Astrocyte of the spinal cord (primary cell): ENCODE measurements at places on chromosomes 16 and 17.
A peak's percentile ranks its signal among the peaks of the same experiment; 100 is the strongest.

DNA sequence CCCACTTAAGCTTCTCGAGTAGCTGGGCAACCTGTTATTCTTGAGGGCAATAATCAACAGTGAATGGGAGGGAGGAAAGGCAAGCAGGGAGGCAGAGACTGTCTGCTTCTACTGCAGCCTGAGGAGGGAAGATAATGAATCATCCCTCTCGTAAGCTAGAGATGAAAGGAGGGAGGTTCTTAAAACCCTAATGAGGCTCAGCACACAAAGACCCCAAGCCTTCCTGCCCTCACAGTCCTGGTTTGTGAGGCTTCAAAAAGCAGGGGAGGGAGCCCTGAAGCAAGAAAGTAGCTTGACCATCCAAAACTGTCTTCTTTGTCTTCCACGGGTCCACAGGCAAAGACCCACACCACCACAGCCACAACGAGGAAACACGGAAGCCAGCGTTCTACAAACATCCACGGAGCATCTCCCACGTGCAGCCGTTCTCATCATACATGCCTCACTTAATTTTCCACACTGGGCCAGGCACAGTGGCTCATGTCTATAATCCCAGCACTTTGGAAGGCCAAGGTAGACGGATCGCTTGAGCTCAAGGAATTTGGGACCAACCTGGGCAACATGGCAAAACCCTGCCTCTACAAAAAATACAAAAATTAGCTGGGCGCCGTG lies 1.8 kb downstream of the PIK3R5 start:
- DNase-seq: no peak

- DNase-seq: peak; percentile 29
Measured at GRCh38 chr17:60311936-60312335, 80.0 kb downstream of the USP32 start.

- DNase-seq: no peak
Measured at GRCh38 chr16:70692873-70693671, 7.2 kb upstream of the MTSS2 start.

- no peak for DNase-seq
Measured at GRCh38 chr16:64094181-64094965, 1027.5 kb downstream of the CDH11 start.

DNA sequence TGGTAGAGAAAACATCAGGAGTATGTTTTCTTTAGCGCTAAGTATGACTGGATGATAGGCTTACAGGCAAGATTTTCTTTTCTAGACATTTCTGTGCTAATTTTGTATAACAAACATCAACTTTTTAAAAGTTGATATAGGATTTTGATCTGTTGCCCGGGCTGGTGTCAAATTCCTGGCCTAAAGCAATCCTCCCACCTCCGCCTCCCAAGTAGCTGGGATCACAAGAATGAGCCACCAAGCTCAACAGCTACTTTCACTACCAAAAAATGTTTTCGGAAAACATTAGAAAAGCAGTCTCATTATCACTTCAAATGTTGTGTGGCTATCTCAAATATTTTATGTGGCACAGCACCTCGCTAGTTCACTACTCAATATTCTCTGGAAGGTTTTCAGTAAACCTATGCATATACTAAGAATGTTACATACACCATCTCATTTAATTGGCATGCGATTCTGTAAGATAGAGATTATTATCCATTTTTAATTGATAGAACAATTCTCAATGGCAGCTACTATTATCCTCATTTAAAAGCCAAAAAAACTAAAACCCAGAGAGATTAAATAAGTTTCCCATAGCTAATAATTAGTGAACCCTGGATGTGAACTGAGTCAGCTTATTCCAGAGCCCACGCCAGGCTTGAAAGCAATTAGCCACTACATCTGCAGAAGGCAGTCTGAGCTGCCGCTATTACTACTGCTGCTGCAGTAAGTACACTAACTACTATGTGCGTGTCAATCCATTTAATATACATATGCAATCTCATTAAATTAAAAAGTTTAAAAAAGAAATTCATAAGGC lies 41.7 kb downstream of the CREBBP start:
- no peak for DNase-seq

DNA sequence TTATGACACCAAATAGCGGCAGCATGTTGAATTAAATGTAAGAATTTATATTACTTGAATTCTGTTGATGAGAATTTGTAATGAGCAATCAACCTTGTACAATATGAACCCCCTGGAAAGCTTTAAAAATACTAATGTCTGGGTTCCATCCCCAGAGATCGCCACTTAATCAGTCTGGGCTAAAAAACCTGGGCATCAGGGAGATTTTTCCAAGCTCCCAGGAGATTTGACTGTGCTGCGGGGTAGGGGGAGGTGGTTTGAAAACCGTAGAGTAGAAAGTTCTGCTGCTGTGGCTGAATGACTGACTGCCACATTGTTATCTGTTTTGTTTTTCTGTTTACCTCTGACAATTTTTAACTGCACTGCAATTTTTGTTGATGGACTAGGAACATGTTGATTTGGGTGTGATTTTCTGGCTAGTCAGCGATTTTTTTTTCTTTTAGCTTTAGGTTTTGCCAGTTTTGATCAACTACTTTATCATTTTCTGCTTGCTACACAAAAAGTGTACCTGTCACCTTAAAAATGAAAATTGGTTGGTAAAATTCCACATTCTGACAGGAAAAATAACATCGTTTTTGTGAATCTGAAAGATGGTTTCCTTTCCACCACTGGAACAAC lies 79.3 kb downstream of the PCTP start:
- DNase-seq: no peak

- DNase-seq: peak; percentile 81
Measured at GRCh38 chr16:2003827-2004641, 5.6 kb downstream of the ZNF598 start.

GRCh38 chr17:32783602-32784001 lies 93.3 kb downstream of the MYO1D start:
- peak; percentile 65 for DNase-seq

GRCh38 chr17:74282587-74283370 lies 8.7 kb downstream of the DNAI2 start:
- DNase-seq: no peak

- no peak for DNase-seq
Measured at GRCh38 chr16:49195237-49195548, 86.4 kb downstream of the CBLN1 start.

GRCh38 chr17:40697297-40697696 lies 6.3 kb downstream of the KRT24 start:
- DNase-seq: no peak

DNA sequence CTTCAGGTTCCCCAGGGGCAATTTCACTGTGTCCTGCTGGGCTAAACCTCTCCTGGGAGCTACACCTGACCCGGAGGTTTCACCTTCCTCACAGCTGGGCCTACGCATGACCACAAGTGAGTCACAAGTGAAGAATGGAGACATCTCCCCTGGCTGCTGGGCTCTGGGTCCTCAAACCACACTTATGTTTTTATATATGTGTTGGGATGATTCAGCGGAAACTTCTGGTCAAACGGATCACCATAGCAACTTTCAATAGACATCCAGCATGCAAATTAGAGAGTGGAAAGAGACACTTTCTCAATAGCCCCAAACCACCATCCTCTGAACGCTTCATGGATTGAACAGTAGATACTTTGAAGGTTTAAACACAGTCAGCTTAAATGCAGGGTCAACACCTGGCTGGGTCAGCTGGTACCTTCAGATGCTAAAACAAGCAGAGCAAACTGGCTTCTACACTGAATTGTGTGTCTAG lies 28.0 kb upstream of the MAF start:
- DNase-seq: peak; percentile 95

DNA sequence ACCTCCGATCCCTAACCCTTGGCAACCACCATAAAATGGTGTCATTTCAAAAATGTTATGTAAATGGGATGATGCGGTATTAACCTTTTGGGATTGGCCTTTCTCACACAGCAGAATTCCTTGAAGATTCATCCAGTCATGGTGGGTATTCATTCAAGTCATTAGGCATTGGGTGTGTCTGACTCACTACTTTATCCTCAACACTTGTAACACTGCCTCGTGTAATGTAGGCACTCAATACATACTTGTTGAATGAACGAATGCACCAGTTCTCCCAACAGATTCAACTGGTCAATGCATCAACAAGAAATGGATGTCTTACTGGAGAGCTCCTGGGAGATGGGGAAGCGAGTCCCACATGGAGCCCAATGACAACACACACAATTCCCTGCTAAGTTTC lies 21.8 kb upstream of the GAN start:
- no peak for DNase-seq

DNA sequence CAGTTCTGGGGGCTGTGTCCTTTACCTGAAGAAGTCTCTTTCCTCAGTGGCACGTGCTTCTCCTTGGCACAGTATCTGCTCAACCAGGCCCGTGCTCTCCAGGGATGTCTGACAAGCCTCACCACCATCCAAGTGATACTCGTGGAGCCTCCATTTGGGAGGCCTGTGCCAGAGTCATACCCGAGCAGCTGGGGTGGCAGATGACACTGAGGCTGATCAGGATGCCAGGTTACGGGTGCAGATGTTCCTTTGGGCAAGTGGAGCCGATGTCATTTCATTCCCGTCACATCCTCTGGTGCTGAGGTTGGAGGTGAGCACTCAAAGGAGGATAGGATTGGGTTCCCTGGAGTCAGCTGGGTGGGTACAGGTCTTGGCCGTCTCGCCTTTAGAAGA lies 87.2 kb downstream of the KSR1 start:
- no peak for DNase-seq

DNA sequence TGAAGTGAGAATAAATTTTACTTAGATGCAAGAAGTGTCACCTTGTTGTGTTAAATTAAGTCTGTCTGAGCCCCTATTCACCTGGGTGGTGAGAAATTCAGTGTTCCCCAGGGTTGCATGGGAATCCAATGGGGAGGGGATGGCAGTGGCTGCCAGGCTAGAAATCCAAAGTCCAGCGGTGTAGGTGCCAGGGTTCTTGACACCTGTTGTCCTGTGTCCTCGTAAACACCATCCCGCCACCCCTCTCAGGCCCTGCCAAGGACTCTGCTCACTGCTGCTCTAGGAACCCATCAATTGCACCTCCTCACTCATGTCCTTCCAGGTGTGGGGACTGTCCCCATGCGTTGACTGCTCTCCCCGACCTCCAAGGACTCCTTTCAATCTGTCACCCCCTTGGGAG lies 58.9 kb downstream of the CACNG5 start:
- no peak for DNase-seq

GRCh38 chr16:14268073-14268472 lies 197.0 kb downstream of the MRTFB start:
- DNase-seq: no peak

DNA sequence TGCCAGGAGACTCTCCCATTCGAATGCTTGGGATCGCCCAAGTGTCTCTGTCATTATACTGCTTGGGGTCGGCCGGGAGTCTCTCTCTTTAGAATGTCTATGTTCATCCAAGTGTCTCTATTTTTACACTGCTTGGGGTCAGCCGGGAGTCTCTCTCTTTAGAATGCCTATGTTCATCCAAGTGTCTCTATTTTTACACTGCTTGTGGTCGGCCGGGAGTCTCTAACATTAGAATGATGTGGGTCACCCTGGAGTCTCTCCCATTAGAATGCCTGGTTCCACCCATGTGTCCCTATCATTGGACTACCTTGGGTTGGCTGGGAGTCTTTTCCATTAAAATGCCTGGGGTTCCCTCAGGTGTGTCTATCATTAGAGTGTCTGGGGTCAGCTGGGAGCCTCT lies 2230.4 kb downstream of the TP53TG3F start:
- DNase-seq: no peak

GRCh38 chr17:57388131-57388725 lies 131.9 kb downstream of the MSI2 start:
- DNase-seq: no peak

GRCh38 chr17:68182011-68182306 lies 65.9 kb upstream of the AMZ2 start:
- DNase-seq: no peak

DNA sequence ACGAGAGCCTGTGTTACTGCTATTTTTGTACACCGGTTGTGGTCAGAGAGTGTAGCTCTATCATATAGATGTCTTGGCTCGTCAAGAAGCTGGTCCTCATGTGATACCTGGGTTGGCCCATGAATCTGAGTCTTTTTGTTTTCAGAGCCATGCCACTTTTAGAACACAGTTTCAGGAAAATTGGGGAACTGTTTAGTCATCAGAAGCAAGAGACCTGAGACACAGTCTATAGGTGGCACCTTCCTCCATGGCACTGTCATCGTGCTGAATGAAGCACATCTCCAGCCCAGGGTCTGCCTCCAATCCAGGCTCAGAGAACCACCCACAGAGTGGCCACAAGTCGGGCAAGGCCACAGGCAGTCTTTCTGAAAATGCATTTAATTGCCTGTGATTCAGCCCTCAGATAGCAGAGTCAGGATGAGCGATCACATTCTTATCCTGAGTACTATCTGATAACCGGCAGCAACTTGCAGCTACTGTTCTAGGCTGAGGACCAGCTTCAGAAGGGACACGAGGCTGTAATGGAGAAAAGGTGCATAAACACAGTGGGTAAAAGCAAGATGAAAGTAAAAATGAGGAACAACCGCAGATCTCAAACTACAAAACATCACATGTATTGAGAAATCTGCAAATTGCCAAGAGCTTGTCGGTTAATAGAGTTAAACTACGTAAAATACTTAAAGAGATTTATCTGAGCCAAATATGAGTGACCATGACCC lies 14.2 kb upstream of the HAPSTR1 start:
- DNase-seq: peak; percentile 67

DNA sequence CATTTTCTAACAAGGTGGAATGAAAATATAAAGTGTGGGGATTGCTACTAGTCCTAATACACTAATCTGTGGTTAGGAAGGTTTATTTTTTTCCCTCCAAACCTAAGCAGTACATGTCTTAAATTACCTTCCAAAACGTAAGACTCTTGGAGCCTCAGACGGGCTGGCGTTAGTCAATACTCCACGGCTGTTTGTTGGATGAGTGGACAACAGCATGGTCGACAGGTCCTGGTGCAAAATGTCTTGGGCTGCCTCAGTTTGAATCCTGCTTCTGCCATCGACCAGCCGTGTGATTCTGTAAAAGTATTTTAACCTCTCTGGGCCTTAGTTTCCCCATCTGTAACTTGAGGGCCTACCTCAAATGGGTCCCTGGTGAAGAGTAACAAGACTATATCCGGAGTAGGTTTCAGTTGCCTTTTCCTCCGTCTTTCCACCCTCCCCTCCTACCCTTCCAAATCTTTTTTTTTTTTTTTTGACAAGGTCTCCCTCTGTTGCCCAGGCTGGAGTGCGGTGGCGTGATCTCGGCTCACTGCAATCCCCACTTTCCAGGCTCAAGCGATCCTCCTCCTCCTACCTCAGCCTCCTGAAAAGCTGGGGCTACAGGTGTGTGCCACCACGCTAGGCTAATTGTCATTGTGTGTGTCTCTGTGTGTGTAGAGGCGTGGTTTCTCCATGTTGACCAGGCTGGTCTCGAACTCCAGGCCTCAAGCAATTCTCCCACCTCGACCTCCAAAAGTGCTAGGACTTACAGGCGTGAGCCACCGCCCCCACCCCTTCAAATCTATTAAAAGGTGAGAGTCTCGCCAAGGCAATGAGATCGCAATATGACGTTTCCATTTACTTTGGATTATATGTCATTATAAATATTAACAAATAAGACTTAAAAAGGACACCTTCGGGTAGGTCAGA lies 5.8 kb downstream of the SCGB1C2 start:
- DNase-seq: no peak

- no peak for DNase-seq
Measured at GRCh38 chr16:88880226-88881006, 14.0 kb upstream of the PABPN1L start.
